ENCODE measurements at places on chromosomes 16 and 17.

DNA sequence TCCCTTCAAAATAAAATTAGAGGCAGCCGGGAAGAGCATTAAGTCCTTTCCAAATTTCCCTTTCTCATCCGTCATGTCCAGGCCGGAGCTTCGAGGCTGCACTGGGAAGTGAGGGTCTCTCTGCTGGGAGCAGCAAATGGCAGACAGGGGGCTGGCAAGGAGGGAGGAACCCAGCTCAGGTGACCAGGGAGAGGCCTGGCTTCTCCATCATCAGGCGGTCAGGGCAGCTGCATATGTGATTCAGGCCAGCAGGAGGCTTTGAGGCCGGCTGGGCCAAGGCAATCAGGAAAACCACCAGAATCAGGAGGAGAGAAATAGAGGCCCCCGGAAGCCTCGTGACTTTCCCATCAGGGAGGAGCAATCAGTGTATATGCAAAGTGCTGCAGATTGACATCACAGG is 85.0 kb upstream of the RPL38 start:
- no peak for DNase-seq

DNA sequence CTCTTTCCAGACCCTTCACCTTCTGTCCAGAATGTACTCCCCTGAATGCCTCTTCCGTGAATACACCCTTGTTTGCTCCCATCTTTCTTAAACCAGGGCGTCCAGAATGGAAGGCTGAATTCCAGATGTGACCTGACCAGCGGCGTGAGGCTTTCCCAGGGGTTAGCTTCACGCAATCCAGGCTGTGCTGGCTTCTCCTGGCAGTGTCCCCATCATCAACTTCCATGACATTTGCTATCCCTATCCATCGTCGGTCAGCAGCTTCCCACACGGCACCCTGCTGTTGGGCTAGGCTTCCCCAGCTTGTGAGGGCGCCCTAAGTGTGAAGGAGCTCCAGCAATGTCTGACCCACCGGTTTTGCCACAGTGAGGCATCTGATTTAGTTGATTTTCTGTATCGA is 339.8 kb upstream of the TNRC6C start:
- DNase-seq = no peak

DNA sequence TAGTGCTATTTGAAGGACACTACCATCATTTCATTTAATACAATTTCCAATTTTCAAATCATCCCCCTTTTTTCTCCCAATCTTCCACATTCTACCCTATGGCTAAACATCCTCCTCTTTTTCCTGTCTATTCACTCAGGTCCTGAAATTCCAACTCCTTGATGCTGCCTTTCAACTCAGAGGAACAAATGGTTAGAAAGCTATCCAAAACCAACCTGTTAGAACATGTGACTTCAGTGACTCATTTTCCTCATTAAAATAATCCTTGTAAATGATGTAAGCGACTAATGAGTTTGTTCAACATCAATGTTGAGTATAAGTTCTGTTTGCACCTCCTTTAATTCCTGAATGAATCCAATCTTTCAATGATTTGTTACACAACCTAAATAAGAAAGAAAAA is 5.5 kb downstream of the PSMD12 start:
- no peak for DNase-seq

GRCh38 chr17:31829649-31830048 is 29.4 kb downstream of the COPRS start:
- DNase-seq = no peak

- no peak for DNase-seq
Observed at GRCh38 chr16:71540-72401, 660 bp downstream of the RHBDF1 start.

- DNase-seq = no peak
Observed at GRCh38 chr17:27469256-27469655, 13.0 kb downstream of the KSR1 start.

GRCh38 chr17:49731435-49731831 is 23.7 kb upstream of the SLC35B1 start:
- DNase-seq = no peak

DNA sequence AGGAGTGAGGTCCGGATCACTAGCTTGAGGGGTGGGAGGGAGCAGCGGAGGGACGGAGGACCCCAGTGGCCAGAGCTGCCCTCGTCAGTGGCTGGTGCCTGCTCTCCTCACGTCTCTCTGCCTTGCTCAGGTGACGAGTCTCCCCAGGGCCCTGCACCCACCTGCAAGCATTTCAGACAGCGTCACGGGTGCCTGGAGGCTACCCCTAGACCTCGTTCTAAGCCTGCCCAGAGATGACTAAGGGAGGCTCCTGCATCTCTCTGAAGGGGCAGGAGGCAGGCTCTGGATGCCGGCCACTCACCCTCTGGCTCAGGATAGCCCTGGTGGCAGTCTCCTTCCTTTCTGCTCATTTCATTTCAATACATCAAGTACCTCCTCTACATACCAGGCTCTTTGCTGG is 68.8 kb downstream of the MRC2 start:
- no peak for DNase-seq
